Cortex of kidney (tissue), 1 donor: ENCODE measurements at places on chromosomes 5 and 9.

GRCh38 chr9:8717146-8717545, 917.6 kb upstream of the DMAC1 start:
- DNase-seq = no peak

- no peak for DNase-seq
These were observed 46.2 kb upstream of the PRRC1 start for GRCh38 chr5:127471211-127471610.

- DNase-seq = no peak
These were observed 774.7 kb upstream of the EDIL3 start for GRCh38 chr5:85159395-85159794.

DNA sequence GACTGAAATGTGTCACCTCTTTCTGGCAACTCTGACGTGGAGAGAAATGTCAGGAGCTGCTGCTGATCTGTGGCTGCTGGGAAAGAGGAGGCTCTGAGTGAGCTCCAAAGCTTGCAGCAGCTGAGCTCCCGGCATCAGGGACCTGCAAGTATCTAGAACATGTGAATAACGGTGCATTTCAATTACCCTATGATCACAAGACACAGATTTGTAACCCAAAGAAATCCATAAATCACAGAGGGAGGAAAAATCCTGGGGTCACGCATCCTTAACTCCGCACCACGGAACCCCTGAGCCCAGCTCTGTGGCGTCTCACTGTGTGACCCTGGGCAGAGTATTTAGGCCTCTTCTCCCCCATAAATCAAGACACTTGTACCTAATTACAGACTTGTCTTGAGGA, 139.8 kb downstream of the IRX2 start:
- DNase-seq = no peak

DNA sequence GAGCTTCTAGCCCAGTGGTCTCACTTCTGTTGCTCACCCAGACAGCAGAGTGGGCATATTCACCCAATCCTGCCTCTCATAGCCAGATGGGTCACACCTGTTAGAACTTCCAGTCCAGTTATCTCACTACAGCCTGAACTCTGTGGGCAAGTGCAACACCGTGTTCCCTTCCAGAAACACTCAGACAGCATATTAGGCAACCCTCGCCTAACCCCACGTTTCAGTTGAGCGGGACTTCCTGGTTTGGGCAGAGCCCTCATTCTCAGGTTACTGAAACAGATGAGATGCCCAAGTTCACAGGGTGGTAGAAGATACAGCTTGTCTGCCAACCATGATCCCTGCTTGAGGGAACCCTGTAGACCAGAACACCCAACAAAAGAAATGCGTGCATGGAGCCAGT, 538.2 kb downstream of the CYLC2 start:
- no peak for DNase-seq

GRCh38 chr5:125450771-125451170, 704.3 kb upstream of the ZNF608 start:
- no peak for DNase-seq

GRCh38 chr5:163094492-163095180, 342.8 kb upstream of the CCNG1 start:
- DNase-seq = no peak

DNA sequence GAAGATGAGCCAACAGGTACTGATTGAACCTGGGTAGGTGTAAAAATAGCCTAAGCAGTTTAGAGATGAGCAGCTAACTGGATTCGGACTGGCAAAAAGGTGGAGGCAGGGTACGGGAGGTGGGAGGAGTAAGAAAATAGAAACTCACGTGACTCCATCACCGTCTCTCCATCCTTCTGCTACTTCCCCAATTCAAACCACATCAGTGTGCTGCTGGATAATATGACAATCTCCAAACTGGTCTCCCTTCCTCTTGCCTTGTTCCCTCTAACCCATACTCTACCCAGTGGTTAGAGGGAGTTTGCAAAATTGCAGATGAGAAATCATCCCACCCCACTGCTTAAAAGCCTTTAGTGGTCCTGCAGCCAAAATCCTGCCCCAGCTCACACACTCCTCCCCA, 42.7 kb downstream of the RIGI start:
- no peak for DNase-seq

GRCh38 chr9:108710424-108710823, 145.4 kb downstream of the ACTL7B start:
- no peak for DNase-seq
